ENCODE measurements at places on chromosomes 1 and 21.

GRCh38 chr1:56105397-56105796 is 474.0 kb downstream of the PLPP3 start:
- DNase-seq: no peak

GRCh38 chr1:22362626-22363402 is 88.8 kb upstream of the ZBTB40 start:
- DNase-seq: no peak

DNA sequence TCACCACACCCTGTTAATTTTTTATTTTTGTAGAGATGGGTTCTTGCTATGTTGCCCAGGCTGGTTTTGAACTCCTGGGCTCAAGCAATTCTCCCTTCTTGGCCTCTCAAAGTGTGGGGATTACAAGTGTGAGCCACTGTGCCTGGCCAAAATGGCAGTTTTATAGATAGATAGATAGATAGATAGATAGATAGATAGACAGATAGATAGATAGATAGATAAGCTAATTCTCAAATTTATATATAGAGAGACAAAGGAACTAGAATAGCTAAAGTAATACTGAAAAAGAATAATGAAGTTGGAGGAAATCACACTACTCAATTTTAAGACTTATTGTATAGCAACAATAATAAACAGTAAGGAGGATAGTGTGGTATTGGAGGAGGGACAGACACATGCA is 21.1 kb downstream of the SHISAL2A start:
- DNase-seq: no peak

DNA sequence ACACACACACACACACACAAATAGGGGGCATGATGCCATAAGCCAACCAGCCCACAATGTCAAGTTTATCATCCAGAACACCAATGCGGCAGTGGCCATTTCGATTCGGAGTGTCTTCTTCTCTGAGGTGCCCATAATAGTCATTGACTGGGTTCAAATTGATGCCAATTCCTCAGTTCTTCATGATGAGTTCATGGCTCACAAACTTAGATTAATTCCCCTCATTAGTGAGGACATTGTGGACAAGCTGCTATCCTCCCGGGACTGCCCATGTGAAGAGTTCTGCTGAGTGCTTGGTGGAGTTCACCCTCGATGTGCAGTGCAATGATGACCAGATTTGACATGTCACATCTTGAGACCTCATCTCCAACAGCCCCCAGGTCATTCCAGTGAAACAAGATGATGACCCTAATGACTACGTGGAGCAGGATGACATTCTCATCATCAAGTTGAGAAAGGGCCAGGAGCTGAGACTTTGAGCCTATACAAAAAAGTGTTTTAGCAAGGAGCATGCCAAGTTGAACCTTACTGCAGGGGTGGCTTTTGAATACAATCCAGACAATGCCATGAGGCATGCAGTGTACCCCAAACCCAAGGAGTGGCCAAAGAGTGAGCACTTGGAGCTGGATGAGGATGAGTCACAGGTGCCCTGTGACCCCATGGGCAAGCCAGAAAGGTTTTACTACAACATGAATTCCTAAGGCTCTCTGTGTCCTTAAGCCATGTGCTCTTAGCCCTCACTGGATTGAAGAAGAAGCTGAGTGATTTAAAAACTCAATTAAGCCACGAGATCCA is 211.6 kb upstream of the SAMSN1 start:
- DNase-seq: no peak

- DNase-seq: no peak
Observed at GRCh38 chr1:2554621-2555387, 1.4 kb upstream of the TNFRSF14 start.

DNA sequence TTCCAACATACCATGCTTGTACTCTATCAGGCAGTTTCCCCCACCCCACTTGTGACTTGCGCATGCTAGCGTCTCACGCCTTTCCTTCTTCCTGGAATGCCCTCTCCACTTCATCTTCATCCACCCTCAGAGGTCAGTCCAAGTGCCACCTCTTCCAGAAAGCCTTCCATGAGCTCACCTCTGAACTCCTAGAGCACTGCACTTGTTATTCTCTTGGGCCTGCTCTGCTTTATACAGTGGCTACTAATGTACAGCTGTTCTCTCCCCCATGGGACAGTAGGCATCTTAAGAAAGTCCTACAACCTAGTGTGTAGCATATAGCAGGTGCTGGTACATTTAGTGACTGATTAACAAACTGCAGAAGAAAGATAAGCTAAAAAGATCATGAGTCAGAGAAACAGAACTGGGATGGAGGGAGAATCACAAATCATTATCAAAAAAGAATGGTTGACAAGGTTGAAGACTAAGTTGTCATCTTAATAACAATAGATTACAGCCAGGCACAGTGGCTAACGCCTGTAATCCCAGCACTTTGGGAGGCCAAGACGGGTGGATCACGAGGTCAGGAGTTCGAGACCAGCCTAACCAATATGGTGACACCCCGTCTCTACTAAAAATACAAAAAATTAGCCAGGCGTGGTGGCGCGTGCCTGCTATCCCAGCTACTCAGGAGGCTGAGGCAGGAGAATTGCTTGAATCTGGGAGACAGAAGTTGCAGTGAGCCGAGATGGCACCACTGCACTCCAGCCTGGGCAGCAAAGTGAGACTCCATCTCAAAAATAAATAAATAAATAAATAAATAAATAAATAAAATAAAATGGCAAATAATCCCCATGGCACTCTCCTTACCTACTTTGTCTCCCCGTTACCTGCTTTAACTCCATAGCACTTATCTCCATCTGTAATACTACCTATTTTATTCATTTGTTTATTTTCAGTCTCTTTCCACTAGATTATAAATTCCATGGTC is 16.3 kb upstream of the TSPAN1 start:
- no peak for DNase-seq

- no peak for DNase-seq
Observed at GRCh38 chr1:34188418-34188817, 11.7 kb downstream of the C1orf94 start.

DNA sequence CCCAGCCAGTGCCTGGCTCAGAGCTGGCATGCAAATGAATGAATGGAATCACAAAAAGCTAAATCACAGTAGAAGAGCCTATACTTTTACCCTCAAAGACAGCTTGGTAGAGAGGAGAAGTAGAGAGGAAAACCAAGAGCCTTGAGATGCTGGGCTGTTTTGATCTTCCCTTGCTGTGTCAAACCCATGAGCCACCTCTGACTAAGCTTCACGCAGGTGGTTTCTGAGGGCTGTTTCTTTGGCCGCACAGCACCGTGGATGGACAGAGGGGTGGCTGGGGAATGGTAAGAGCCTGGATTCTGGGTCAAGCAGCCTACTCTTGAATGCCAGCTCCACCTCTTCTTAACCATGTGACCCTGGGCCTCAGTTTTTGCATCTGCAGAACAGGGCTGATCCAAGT is 18.6 kb downstream of the ABCG1 start:
- no peak for DNase-seq

GRCh38 chr1:224317383-224318045 is 12.5 kb downstream of the NVL start:
- no peak for DNase-seq

- no peak for DNase-seq
Observed at GRCh38 chr1:31799196-31799894, 16.5 kb downstream of the SPOCD1 start.

GRCh38 chr1:1901641-1902294 is 10.9 kb upstream of the GNB1 start:
- DNase-seq: no peak

GRCh38 chr1:222877854-222878253 is 63.0 kb downstream of the DISP1 start:
- DNase-seq: peak; percentile 24

DNA sequence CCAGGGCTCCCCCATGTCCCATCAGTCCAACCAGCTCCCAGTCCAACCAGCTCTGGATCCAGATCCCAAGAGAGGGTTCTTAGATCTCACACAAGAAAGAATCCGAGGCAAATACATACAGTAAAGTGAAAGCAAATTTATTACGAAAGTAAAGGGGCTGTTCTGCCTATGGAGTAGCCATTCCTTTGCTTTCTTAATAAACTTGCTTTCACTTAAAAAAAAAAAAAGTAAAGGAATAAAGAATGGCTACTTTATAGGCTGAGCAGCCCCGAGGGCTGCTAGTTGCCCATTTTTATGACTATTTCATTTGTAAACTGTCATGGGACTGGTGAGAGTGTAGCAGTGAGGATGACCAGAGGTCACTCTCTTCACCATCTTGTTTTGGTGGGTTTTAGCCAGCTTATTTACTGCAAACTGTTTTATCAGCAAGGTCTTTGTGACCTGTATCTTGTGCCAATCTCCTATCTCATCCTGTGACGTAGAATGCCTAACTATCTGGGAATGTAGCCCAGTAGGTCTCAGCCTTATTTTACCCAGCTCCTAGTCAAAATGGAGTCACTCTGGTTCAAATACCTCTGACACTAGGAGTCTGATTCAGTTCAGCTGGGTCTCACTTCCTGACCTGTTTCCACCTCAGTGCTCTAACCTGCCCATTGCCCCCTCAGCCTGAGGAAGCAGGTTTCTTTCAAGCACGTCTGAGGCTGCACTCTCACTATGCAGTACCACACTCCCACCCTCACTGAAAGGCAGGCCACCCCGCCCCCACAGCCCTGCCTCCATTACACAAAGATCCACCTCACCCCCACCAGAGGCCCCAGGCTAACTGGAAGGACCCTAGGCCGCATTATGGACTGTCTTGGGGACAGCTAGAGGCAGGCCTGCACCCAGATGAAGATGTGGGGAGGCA is 26.5 kb upstream of the ATP2B4 start:
- no peak for DNase-seq

DNA sequence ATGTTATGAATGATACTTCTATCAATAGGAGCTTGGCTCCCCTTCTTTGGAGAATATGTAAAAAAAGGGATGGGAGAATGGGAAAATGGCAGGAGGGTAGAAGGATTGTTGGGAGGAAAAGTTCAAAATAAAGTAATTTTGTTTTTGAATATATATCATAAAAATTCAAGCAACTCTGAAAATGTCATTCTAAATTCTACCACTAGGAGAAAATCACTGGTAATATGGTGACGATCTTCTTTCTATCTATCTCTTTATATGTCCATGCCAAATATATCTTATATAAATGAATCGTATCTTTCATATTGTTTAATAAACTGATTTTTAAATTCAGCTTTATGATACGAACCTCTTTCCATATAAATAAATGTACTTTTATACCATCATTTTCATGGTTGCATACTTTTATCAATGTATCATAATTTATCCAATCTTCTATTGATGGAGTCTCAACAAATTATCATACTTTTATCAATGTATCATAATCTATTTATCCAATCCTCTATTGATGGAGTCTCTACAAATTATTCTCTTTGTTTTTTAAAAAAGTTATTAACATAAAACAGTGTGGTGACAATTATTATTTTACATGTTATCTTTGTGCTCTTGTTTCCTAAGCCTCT is 73.7 kb upstream of the MARK1 start:
- no peak for DNase-seq

DNA sequence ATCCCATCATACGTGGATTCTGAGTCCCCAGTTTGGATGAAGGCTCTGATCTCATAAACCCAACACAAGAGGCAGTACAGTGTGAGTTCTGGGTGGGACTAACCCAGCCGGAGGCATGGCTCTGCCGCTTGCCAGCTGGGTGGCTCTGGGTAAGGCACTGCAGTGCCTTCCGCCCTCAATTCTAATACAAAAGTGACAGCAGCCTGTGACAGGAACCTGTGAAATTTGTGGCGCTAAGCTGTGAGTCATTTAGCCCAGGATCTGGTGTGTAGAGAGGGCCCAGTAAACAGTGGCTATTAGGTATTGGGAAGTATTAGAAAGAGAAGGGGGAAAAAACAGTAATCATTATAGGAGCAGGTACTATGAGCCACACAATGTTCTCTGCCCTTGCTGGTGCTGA is 23.3 kb downstream of the HSPG2 start:
- DNase-seq: no peak

DNA sequence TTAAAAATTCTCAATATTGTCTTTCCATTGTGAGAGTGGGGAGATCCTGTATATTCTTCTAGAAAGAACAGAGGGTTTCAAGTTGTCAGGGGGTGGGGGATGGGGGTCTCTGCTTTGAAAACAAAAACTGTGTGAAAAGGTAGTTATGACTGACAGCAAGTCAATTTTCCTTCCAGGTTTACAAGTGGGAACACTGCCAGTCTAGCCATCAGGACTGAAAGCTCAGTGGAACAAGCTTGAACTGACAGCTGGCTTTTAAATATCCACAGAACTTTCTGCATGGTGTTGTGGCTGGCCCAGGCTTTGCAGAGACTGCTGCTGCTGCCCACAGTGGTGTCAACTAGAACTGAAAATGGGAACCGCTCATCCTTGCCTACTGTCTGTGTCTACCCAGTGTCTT is 162.6 kb downstream of the TNR start:
- no peak for DNase-seq

DNA sequence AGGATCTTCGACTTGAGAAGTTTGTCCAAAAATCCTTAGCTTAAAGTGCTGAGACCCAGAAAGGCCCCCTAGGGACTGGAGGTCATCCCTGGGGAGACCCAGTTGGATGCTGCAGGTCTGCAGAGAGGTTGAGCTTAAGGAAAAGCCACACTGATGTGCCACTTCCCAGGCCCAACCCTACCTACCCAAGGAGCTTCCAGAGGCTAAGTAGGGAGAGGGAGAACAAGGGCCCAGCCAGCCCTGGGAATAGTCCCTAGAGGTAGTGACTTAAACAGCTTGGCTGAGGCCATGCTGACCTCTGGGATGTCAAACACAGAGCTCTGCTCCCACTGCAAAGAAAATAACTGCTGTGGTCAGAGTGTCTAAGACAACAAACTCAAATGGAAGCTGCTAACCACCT is 693.7 kb downstream of the MATN1 start:
- no peak for DNase-seq

GRCh38 chr21:29104239-29104708 is 26.2 kb upstream of the MAP3K7CL start:
- no peak for DNase-seq

DNA sequence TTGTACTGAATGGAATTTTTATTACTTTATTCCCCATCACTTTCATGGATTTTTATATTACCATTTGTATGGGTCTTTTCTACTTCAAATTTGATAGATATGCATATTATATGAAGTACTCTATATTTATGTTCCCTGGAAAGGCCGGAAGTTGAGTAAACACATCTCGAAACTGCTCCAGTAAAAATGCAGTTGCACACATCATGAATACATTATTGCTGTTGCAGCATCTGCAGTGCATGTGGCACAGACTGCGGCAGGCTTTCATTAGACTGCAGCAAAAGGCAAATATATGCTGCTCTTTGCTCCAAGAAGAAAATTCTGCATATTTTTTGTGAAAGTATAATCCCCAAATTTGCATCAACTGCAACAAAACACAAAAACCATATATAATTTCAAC is 48.7 kb upstream of the LRRC7 start:
- DNase-seq: no peak

DNA sequence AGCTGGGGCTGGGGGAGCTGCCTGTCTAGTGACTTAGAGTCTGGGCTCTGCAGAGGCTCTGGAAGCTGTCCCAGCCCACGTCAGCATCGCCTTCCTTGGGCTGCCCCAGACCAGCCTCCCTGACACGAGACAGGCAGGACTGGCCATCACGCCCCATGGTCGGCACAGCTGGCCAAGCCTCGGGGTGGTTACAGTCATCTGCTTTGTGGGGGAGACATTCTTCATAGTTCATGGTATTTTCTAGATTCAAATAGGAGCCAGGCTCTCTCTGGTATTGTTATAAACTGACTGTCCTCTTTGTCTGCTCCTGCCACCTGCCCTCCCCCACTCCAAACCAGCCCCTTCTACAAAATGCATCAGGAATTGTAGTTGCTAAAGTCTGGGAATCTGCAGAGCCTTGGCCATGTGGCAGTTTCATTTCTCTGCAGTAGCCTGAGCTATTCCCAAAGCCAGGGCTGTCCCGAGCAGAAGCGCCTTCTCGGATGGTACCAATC is 29.4 kb downstream of the OLFML2B start:
- peak; percentile 56 for DNase-seq

Data from fibroblast of pulmonary artery (primary cell).